ENCODE measurements at places on chromosomes 2 and 18.

DNA sequence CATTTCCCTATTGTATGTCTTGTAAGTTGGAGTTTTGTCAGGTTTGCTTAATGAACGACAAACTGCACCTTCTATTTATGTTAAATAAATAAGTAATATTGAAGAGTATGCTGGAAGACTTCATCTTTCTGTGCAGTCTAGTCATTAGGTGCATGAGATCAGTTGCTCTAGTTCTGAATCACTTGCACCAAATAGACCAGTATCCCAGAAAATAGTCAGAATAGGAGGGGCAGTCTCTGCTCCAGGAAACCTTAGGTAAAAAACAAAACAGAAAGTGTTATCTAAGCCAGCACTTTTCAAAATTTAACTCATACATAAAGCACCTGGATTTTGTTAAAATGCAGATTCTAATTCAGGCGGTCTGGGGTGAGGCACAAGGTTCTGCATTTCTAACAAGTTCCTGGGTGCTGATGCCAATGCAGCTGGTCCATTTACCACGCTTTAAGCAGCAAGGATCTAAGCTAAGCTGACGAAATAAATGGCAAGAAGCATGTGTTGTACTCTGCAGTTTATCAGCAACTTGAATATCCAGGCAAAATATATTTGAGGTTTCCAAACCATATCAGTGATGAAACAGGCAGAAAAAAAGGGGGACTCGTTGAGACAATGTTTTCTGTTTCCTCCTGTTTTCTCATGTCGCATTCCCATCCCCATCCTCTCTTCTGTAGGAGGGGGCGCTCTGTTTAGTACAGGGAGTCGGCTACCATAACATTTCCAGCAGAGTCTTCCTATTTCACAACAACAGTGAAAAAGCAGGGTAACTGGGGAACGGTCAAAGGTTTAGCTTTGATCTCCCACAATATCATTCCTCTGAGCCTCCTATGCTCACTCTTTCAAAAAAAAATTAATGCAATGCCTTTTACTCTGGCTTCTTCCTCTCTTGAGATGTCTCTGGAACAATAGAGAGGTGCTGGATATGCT is 106.4 kb downstream of the MBD2 start:
- DNase-seq: no peak

DNA sequence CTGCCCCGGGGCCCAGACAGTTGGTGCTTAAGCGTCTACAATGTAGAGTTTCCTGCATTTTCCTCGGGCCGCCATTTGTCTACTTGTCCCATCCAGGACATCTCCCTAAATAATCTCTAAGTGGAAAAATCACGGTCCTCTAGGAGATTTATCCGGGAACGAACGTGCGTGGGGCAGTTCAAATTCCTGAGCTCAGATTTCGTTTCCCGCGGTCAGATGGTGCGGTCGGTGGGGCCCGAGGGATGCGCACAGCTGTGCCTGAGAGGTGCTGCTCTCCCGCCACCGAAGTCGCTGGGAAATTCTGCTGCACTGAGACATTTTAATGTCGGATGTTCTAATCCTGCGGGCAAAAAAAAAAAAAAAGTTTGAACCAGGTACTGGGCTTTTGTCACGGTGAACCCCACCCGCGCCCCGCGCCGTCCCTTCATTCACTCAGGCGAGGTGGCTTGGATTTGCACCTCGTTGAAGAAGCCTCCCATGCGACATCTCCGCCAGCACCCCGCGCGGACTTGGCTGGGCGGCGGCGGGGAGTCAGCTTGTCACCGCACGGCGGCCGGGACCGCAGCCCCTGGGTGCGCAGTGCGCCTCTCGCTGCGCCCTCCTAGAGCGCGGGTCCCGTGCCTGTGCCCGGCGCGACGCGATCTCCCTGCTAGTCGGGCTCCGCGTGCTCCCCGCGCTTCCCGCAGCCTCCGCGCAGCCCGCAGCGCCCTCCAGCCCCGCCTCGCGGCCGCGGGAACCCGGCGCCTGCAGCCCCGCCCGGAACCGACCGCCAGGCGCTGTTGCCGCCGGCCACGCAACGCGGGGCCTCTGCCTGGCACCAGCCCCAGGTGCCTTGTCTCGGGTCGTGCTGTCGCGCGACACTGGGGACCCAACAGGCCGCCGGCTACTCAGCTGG is 191.9 kb upstream of the TCF4 start:
- peak; percentile 77 for DNase-seq

DNA sequence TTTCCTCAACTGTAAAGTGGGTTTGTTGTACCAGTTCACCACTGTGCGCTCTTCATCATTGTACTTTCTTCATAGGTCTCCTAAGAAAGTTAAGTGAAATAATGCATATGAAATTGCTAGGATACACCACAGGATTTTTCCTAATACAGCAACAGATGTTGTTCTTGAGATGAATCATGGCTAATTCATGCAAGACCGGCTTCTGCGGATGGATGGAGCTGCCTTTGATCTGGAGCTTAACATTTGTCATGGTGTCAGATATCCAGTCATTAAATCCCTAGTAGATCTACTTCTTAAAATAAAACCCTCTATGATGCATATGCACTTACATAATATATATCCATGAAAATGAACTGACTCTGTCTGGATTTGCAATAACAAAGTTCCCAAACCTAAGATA is 114.1 kb downstream of the COL6A3 start:
- DNase-seq: no peak

- DNase-seq: no peak
These were observed 424 bp upstream of the ANKRD44 start for GRCh38 chr2:197310987-197311420.

DNA sequence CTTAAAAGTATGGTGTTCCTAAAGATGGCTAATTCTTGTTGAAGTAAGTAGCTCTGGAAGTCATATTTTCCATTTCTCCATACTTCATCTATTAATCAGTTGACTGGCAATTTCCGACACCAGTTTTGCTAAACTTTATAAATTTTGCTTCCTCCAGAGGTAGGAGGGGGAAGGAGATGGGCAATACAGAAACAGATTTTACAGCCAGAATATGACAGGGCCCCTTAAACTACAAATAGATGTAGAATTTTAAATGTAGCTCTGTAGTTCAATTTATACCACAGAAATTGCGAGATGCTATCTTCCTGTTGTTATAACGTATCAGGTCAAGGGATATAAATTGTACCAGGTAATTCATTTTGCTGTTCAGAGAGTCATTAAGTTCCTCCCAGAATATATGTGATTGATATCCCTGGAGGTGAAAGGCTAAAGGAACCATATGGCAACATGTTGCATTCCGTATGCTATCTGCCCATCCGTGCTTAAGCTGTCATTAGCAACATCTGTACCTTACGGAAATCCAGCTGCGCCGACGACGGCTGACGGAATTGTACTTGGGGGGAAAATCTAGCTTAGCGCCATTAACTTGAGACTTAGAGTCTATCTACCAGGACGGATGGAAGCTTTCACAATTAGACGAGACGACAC is 8.4 kb upstream of the NR4A2 start:
- DNase-seq: no peak

DNA sequence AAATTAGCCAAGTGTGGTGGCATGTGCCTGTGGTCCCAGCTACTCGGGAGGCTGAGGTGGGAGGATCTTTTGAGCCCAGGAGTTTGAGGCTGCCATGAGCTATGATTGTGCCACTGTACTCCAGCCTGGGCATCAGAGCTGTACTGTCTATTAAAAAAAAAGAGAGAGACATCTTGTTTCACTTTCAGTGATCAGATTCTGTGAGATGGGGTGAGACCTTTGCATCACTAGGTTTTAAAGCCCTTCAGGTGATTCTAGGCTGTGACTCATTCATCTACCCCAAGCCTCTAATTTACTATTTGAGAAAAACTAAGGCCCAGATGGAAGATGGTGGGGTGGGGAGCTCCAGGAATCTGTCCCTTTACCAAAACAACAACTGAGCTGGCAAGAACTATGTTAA is 7.1 kb downstream of the C2orf92 start:
- no peak for DNase-seq

DNA sequence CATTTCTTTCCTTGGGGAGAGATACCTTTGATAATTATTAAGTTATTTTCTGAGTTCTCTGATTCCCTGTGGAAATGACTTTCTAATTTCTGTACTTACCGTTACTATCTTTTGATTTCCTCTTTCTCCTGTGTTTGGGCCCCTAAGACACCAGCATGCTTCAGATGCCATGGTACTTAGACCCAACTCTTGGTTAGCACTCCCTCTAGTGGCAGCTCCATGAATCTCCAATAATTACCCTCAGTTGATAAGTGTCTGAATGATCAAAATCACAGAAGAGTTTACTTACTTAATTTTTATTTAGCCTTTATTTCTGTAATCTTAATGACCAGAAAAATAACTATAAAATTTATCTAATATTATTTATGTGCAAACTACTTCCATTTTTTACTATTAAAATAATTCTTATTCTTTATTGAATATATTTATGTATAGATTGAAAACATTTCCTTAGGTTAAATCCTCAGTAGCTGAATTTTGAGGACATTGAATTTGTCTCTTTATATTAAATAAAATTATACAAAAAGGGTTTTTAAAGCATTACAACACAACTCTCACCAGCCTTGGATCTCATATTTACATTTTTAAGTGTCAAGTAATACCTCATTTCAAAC is 300.4 kb downstream of the KCNS3 start:
- no peak for DNase-seq

DNA sequence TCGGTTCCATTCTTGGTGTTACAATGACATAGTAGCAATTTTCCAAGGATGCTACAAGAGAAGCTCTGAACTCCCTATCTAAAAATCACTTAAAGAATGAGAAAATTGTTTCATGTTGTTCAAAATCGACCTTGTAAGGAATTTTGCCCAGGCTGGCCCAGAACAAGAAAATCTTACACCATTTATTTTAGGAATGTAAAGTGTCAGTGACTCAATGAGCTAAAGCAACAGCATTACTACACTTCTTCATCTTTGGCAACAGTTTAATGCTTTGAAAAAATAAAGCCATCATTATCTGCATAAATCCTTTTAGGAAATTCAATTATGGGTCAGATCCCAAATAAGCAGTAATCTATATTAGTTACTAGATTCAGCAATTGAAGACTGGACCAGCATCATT is 38.6 kb downstream of the SLC25A12 start:
- no peak for DNase-seq

- DNase-seq: no peak
These were observed 136.0 kb downstream of the MYO3B start for GRCh38 chr2:170313992-170314348.

- DNase-seq: no peak
These were observed 260.1 kb downstream of the GLI2 start for GRCh38 chr2:120995656-120996190.

Measured in substantia nigra (tissue), 51 donors.